ENCODE measurements at places on chromosomes 2 and 18.
A peak's percentile ranks its signal among the peaks of the same experiment; 100 is the strongest.

DNA sequence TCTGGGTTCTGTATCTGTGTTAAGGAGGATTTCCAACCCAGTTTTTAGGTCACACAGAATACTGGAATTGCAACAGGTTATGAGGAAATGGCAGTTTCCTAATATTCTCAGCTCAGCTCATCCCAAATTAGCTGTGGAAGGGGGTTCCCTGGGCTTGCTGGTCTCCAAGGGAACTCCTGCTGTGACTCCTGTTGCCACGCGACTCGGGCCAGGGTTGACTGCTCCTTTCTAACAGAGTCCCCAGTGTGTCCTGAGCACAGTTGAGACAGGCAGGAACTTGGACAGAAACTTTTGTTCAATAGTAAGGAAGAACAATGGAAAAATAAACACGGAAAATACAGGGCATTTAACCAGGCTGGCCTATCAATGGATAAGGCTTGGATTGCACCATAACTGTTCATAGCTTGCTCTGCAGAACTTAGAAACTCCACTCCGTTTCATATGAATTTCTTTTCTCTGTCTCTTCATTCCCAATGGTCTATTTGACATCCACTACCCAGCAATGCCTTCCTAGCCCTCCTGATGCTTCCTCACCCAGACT lies 3.8 kb upstream of the ROCK2 start:
- no peak for DNase-seq

DNA sequence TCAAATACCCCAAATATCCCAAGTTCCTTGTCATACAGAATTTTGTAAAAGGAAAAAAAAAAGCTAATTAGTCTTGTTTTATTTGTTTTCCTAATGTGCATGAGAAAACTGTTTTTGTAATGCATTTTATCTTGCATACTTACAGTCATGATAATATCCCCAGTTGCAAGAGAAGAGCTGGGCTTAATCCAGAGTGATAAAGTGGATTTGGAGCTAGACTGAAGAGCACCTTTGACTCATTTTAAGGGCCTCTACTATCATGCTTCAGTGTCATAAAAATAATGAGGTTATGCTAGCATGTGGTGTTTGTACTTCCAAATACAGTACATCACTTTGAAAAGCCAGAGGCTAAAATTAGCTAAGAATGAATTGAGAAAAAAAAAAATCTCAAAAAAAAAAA lies 26.4 kb downstream of the ARHGAP15 start:
- no peak for DNase-seq

GRCh38 chr18:73707035-73707434 lies 440.6 kb downstream of the FBXO15 start:
- DNase-seq, result no peak

DNA sequence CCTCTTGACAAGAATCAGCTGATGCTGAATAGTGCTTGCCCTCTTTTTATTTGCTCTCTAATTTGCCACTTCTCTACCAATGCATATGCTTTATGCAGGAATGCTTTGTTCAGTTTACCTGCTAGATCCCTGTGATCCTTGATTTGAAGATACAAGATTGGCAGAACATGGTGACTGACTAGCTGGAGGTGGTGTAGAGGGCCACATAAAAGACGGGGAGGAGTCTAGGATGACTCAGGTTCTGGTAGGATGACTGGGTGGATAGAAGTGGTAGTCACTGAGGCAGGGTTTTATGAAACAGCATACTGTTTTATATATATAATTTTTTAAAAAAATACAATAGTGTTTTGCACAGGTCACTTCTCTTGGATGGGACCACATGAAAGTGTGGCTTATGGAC lies 6.3 kb upstream of the ADGRF3 start:
- DNase-seq, result no peak

DNA sequence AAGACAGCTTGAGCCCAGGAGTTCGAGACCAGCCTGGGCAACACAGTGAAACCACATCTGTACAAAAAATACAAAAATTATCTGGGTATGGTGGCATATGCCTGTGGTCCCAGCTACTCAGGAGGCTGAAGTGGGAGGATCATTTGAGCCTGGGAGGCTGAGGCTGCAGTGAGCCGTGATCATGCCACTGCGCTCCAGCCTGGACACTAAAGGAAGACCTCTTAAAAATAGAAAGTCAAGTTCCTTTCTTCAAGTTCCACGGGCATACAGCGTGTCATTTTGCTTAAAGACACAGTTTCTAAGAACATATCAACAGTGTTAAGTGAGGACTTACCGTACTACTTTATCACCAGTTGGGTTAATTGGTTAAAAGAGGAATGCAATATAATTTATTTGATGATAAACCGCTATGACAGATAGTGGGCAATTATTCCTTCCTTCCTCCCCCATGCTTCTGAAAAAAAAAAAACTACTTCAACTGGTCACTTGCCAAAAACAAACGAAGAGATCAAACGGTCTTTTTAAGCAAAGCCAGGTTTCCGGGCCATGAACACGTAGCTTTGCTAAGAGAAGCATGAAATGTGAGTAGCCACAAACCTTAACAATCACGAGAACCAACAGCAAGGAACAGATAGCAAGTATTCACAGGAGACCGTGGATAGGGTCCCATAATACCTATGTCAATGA lies 21.4 kb downstream of the AP1S3 start:
- DNase-seq, result no peak

DNA sequence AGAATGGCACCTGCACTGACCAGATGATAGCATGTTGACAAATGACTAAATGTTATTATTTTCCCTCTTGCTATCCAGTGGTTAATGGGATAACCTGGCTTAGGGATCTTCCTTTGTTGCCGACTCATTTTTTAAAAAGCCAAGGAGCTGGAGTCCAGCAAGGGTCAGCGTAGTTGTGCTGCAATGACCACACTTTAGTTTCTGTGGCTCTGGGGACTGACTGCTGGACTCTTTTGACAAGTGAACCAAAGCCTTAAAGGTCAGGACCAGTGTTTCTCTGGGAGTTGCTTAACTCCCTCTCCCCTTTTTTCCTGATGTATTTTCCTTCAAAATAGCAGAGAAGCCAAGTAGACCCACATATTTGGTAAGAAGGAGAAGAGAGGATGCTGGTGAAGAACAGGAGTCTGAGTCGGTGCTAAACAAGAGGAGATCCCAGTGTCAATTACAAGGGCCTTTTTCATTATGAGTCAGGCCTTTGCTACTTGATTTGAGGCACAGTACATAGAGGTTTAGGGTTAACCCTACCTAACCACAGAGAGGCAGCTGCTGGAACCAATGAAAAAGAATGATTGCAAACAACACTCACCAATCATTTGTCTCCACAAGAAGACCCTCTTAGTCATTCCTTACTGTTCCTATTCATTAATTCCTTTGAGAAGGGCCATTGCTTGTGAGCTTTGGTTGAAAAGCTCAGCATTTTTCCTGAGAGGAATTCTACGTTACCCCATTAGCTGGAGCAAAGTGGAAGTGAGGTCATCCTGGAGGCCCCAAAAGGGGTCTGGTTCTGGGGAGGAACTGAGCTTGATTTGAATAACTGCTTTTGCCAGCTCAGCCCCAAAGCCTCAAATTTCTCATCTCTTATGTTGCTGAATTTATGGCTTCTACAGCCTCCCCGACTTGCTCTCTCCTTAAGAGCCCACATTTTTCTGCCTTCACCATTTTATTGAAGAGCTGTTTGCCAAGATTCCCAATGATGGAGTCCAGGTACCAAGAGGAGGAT lies 137.6 kb upstream of the HNMT start:
- peak; percentile 67 for DNase-seq

DNA sequence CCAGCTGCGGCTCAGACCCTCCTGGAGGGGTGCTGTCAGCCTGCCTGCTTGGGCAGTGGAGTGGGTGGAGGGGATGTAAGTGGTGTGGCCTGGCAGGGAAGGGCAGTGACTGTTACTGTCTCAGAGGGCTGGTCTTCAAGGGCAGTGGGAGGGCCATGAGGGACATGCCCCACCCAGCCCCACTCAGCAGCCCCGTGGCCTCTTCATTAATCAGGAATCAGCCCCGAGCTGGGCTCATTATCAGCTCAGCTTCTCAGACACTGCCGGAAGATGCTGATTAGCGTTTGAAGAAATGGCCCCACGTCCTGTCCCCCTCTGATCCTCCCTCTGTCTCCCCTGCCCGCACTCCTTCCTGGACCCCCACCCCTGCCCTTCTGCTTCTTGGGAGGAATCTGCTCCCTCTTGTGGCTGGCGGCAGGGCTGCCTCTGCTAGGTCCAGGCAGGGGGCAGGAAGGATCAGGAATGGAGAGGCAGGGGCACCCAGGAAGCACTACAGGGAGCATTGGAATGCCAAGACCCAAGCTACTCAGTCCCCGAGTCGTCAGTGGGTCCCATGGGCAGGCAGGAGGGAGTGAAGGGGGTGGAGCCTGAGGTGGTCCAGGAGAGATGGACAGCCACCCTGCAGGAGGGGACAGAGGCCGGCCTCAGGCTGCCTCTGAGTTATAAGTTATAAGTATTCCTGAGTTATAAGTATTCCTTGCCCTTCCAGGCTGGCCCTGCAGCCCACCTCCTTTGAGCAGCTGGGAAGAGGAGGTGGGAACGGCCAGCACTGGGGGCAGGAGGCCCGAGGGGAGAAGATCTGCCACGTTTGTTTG lies 7.0 kb downstream of the ASIC4 start:
- DNase-seq, result no peak

GRCh38 chr18:25349926-25350487 lies 2.0 kb downstream of the ZNF521 start:
- DNase-seq, result no peak

DNA sequence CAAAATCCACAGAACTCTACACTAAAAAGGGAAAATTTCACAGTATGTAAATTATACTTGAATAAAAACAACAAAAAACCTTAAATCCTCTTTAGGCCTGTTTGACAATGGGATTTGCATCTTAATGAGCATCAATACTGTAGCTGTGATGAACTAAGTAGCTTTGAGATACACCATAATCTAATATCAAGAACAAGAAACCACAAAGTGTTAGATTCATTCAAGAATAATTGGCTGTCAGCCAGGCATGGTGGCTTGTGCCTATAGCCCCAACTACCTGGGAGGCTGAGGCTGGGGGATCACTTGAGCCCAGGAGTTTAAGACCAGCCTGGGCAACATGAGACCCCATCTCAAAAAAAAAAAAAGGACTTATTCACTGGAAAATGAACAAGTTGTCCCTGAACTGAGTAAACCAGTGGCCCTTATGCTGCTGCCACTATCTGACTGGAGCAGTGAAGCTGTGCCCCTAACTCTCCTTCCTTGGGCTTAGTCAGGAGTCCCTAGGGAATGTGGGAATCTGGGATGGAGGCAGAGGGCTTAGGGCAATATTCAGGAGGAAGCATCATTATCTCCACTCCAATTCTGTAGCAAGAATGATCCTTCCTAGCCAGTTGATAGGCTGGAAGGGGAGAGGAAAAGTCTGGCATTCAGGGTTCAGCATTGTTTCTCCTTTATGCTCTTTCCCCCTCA lies 88.5 kb downstream of the PRKCE start:
- no peak for DNase-seq

GRCh38 chr2:183348492-183348891 lies 224.2 kb downstream of the NUP35 start:
- DNase-seq, result peak; percentile 9

Data from GM12865 (cell line).